ENCODE measurements at places on chromosomes 6 and 20. TPM values are rescaled to one million over a fixed set of nuclear protein-coding genes. Genes with fewer than 3 reads are reported as not detected.

DNA sequence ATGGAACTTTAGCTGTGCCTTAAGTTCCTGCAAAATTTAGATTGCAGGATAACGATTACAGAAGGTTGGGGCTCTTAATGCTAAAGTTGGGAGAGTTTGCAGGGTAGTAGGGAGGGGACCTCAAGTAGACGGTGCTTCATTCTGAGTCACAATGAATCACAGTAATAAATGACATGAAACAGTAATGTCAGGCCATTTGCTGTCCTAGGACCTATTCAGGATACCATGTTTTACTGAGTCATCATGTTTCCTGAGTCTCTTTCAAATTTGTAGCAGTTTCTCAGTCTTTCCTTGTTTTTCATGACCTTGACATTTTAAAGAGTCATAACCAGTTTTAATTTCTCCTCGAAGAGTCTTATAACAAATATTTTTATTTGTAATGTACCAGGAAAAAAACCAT is 406.9 kb upstream of the MAP3K7 start:
- no peaks in the 10 kb centered on the region for H3K36me3 ChIP-seq
- H3K27ac ChIP-seq, result no peak overlapping the region
- no peak overlapping the region for H3K4me3 ChIP-seq
- no peaks in the 10 kb centered on the region for H3K4me1 ChIP-seq
- H3K27me3 ChIP-seq, result no peaks in the 10 kb centered on the region

DNA sequence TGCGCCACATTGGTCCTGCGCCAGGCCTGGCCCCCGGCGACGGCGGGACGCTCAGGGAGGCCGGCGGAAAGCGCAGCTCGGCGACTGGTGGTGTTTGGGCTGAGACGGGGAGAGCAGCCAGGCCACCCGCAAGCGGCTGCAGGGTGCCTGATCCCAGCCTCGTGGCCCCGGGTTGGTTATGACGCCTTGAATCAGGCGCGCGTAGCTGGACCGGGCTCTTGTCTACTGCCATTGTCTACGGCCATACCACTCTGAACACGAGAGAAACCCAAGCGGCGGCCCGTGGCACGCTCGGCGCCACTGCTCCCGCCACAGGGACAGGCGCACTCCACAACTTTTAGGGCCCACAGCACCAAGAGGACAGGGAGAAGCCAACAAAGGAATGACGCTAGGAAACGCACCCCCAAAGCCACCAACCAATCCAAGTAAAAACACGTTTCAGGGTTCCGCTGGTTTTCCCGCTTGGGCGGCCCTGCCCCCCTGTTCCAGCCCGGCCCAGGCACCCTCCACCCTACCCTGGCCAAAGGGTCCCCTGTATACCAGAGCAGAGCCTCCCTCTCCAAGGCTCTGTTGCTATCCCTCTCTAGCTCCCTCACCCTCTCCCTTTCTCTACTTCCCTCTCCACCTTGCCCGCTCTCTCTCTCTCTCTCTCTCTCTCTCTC is 1849.3 kb upstream of the DEFB115 start:
- H3K27me3 ChIP-seq, result no peaks in the 10 kb centered on the region
- no peaks in the 10 kb centered on the region for H3K4me1 ChIP-seq
- no peak overlapping the region for H3K4me3 ChIP-seq
- H3K27ac ChIP-seq, result no peak overlapping the region
- DNase-seq, result no peak
- no peaks in the 10 kb centered on the region for H3K36me3 ChIP-seq

The PRDM1 gene
- total RNA-seq, result 16.3 TPM

GRCh38 chr6:118893064-118893806 is 717 bp upstream of the ASF1A start:
- peaks cover 14% of the 10 kb centered on the region for H3K36me3 ChIP-seq
- peaks cover 62% of the 10 kb centered on the region for H3K4me1 ChIP-seq
- peak overlapping the region; percentile 90 for H3K27ac ChIP-seq
- H3K27me3 ChIP-seq, result no peaks in the 10 kb centered on the region

The SLC22A1 gene
- 2.8 TPM for total RNA-seq

GRCh38 chr6:112663698-112664097 is 316.6 kb downstream of the RFPL4B start:
- H3K4me1 ChIP-seq, result no peaks in the 10 kb centered on the region
- no peak for DNase-seq
- no peak overlapping the region for H3K4me3 ChIP-seq
- H3K27me3 ChIP-seq, result no peaks in the 10 kb centered on the region
- no peak overlapping the region for H3K27ac ChIP-seq

- peaks cover 10% of the 10 kb centered on the region for H3K27me3 ChIP-seq
- H3K27ac ChIP-seq, result no peak overlapping the region
- H3K4me3 ChIP-seq, result no peak overlapping the region
- peaks cover 2% of the 10 kb centered on the region for H3K4me1 ChIP-seq
- H3K36me3 ChIP-seq, result no peaks in the 10 kb centered on the region
- no peak for DNase-seq
These were observed 468.1 kb upstream of the MARCKS start for GRCh38 chr6:113388996-113389395.

DNA sequence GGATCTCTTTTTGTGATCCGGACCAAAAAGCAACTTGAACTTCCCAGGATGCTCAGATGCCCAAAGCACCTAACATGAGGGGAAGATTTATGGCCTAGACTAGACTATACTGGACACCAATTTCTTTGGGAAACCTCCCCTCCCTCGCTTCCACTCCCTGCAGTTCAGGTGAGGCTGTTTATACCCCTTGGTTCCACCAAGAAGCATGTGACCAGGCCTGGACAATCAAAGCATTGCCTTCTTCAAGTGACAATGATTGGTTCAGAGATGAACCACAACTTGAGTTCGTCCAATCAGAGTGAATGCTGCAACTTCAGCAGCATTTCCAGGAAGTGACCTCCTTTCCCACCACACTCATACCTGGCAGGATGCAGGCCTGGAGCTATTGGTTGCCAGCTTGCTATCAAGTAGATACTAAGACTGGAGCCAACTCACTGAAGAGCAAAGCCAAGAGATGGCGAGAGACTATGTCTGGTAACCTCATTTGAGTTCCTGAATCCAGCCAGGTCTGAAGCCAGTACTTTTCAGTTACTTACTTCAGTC is 45.6 kb upstream of the SLC9A8 start:
- no peak overlapping the region for H3K4me3 ChIP-seq
- peaks cover 7% of the 10 kb centered on the region for H3K4me1 ChIP-seq
- H3K36me3 ChIP-seq, result no peaks in the 10 kb centered on the region
- no peak overlapping the region for H3K27ac ChIP-seq
- DNase-seq, result no peak
- no peaks in the 10 kb centered on the region for H3K27me3 ChIP-seq

The FOXS1 gene
- total RNA-seq, result not detected

The BRPF3 gene
- 29.2 TPM for total RNA-seq

DNA sequence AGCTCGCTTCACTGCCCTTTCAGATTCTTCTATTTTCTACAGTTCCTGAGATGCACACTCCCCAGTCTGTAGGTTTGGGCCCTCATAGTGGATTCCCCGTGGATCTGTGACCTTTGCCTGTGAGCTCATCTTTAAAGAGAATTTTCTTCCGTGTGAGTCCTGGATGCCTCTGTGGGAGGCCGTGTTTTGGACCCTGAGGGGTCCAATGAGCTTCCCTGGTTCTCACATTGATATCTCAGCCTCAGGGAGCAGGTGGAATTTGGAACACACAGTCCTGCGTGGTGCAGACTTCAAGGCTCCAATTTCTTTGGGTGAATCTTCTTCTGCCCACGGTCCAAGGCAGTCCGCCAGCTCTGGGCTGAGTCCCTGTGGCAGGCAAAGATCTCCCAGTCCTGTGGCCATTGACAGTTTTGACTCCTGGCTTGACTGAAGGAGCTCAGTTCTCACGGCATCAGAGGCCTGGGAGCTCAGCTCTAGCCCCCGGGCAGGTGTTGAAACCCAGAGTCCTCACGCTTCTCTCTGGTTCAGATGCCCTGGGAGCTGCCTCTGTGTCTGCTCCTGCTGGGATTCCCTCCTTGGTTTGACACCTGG is 61.0 kb downstream of the PSMG4 start:
- no peak for DNase-seq
- H3K4me3 ChIP-seq, result no peak overlapping the region
- peaks cover 10% of the 10 kb centered on the region for H3K4me1 ChIP-seq
- no peak overlapping the region for H3K27ac ChIP-seq

DNA sequence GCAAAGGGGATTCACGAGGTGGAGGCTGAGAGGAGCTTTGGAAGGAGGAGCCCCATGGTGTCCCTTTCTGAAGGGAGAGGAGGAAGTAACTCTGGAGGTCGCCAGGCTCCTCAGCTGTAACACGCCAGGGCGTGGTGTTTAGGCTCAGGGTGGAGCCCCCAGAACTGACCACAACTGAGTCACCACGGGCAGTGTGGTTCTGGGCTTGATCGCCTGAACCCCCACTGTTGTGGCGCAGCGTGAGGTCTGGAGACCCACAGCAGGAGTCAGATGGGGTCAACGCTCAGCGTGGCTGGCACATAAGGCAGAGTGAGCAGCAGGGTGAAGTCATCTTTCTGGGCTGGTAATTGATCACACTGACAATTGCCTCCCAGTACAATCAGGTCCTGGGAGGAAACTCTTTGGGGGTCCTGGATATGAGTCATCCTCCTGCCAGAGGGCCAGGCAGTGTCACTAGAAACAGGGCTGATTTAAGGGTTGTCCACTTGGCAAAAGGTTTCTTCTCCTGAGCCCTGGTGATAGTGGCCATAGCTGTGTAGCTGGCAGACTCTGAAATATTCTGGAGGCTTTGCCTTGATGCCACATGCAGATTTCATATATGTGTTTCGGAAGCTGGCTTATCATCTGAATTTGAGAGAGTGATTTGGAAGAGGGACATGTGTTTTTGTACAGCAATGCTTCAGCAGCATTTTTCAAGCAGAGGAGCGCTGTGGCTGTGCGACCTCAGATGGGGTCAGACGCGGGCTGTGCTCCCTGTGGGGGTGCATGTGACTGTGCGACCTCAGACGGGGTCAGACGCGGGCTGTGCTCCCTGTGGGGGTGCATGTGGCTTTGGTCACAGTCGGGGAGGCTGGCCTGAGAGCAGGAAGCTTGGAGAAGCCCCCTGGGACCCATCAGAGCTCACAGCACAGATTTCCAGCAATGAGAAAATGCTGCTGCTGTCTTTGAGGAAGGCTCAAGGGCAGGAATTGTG is 50.0 kb downstream of the SYNJ2 start:
- H3K4me1 ChIP-seq, result peaks cover 44% of the 10 kb centered on the region
- DNase-seq, result peak; percentile 34
- peak overlapping the region; percentile 58 for H3K4me3 ChIP-seq
- H3K27ac ChIP-seq, result peak overlapping the region; percentile 85
- H3K27me3 ChIP-seq, result no peaks in the 10 kb centered on the region

DNA sequence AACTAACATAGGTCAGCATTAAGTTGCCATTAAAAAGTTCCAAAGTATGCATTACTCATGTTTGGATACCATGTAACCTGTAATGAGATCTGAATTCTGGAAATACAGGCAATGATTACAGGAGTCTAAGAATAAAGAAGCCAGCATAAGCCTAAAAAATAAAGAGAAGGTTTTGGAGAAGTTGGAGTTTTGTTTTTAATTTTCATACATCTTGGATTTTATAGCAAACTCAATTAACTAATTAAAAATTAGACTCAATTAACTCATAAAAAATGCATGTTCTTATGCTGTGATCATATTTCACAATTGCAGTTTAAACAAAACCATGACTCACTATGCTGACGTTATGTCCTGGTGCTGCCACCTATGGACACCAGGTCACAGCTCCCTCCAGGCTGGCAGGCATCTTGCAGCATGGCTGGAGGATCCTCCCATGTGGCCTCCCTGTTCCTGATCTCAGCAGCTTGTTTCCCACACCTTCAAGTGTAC is 648.8 kb upstream of the AGPAT4 start:
- H3K36me3 ChIP-seq, result no peaks in the 10 kb centered on the region
- H3K27me3 ChIP-seq, result no peaks in the 10 kb centered on the region
- H3K27ac ChIP-seq, result no peak overlapping the region

The TXLNB gene
- 1.9 TPM for total RNA-seq

The TINAG gene
- total RNA-seq, result not detected

DNA sequence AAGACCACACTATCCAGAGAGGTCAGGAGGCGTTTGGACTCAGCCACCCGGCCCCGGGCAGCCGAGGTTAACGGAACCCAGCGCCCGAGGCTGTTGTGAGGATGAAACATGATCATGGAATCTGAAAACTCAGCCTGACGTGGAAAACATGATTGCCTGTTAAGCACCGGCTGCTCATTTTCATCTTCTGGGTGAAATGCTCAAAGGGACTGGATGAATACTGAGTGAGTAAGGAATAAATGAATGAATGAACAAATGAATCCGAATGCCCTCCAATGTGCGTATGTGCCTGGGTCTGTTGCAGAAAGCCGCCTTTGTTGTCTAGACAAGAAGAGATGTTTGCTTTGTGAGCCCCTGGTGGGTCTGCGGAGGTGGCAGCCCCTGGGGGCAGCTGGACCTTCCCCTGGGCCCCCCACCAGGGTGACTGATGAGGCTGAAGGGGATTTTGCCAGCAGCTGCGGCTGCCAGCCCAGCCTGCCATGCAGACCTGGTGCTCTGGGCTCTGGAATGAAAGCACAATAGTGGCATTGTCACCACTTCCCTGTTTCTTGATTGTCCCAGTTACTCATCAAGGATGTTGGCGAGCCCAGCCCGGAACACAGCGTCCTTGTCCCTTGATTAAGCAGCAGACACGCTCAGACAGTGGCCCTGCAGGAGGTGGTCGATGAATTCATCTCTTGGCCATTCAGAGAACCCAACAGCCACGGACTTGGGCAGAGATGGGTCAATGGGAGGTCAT is 211.1 kb downstream of the ANKRD60 start:
- peaks cover 10% of the 10 kb centered on the region for H3K27me3 ChIP-seq
- H3K36me3 ChIP-seq, result no peaks in the 10 kb centered on the region
- no peak for DNase-seq

DNA sequence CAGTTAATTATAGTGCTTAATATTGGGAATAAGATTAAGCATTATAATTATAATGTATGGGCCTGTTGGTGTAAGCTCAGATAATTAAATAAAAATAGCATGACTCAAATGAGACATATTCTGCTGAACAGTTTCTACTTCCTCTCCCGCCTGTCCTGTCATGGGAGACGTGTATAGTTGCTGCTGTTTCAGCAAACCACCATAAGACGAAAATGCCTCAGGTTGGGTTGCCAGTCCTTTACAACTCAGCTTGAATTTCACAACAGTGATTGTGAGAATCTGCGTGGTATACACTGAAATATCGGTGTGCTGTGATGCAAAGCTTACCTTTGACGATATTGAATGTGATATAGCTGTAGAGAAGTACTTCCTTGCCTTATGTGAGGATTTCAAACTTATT is 99.5 kb downstream of the POPDC3 start:
- no peak for DNase-seq
- H3K27ac ChIP-seq, result no peak overlapping the region
- no peak overlapping the region for H3K4me3 ChIP-seq
- H3K36me3 ChIP-seq, result no peaks in the 10 kb centered on the region
- no peaks in the 10 kb centered on the region for H3K4me1 ChIP-seq
- H3K27me3 ChIP-seq, result peaks cover 13% of the 10 kb centered on the region

- no peak for DNase-seq
- no peak overlapping the region for H3K27ac ChIP-seq
- H3K36me3 ChIP-seq, result no peaks in the 10 kb centered on the region
- H3K4me1 ChIP-seq, result peaks cover 39% of the 10 kb centered on the region
These were observed 615.7 kb upstream of the ARID1B start for GRCh38 chr6:156161471-156161870.

GRCh38 chr6:107563694-107564588 is 74.0 kb downstream of the SOBP start:
- H3K27me3 ChIP-seq, result peaks cover 20% of the 10 kb centered on the region
- no peak overlapping the region for H3K27ac ChIP-seq
- no peaks in the 10 kb centered on the region for H3K4me1 ChIP-seq

GRCh38 chr20:34536798-34537394 is 20.7 kb downstream of the DYNLRB1 start:
- no peak for DNase-seq
- H3K4me3 ChIP-seq, result no peak overlapping the region
- no peak overlapping the region for H3K27ac ChIP-seq
- peaks cover 9% of the 10 kb centered on the region for H3K4me1 ChIP-seq
- H3K36me3 ChIP-seq, result peaks cover 68% of the 10 kb centered on the region
- H3K27me3 ChIP-seq, result no peaks in the 10 kb centered on the region
